ENCODE measurements at places on chromosomes 11 and 22.

DNA sequence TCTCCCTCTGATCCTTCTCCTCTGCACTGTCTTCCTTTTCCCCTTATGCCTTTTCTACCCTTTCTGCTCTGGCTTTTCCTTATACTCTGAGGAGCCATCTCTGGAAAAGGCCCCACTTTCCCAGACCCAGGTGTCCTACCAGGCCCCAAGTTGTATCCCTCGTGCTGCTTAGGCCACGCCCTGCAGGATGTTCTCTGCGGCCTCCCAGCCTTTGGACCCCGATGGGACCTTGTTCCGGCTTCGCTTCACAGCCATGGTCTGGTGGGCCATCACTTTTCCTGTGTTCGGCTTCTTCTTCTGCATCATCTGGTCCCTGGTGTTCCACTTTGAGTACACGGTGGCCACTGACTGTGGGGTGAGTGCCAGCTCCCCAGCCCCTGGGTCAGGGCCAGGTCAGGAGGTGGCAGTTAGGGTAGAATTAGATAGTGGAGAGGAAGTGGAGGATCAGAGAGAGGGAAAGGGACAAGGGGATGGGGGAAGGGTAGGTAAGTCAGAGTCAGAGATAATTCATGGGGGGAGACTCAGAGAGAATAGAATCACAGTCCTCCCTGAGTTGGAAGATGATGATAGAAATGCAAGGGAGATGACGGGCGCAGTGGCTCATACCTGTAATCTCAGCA is 8.9 kb downstream of the PGAP2 start:
- DNase-seq = no peak

- DNase-seq = no peak
Observed at GRCh38 chr11:69148806-69149205, 6.9 kb upstream of the SMIM38 start.

GRCh38 chr11:45145379-45146071 is 914 bp upstream of the PRDM11 start:
- DNase-seq = peak; percentile 56

DNA sequence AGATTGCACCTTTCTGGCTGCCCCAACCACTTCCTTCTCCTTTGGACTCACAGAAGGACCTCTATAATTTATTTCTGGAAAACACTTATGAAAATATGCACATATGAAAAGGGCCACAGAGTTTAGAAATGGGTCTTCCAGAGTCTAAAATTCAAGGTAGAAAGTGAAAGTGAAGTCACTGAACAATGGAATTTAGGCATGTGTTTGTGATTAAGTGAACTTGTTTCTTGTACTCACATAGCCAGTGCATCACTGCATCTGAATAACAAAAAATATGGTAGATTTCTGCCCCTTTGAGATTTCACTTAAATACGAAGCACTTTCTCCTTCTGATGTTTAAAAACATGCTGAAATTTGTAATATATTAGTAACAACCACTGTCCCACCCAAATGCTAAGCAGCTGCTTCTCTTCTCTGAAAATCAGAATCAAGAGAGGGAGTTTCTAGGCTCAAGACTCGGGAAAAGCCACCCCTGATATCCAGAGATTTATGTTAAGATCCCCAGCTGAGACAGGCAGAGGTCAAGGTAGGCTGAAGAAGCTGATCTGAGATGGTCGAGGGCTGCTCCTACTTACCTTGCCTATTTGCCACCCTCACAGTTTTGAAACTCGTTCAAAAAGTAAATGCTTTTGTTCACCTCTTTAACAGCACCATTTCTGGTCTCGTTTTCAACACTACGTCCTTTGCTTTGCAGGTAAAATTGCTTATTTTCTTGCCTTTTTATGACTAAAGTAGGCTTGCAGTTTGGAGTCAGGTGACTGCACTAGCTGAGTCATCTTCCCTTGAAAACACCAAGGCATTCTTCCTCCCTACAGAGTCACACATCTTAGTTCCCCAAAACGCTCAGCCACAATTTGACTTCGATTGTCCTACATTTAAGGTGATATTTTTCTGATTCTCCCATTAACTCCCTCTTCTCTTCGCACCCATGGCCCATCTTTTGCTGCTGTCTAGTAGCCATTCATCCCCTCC is at the start of gene XKR3:
TSS of gene XKR3 (minus strand) at position 696 of the 972 bp plus-strand sequence. CDS start 17,338 bp downstream, outside the sequence.
- no peak for DNase-seq

DNA sequence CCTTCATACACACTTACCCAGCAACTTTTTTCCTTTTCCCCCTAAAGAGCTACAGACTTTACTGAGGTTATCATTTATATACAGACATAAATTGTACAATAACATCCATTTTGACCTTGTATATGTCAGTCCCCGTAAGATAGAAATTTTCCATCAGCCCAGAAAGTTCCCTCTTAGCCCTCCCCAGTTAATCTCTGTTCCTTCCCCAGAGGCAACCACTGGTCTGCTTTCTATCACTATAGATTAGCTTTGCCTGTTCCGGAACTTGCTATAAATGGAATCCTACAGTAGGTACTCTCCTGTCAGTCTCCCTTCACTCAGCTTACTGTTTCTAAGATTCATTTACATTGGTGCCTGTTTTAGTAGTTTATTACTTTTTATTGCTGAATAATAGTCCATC is 54.9 kb downstream of the TSPAN18 start:
- DNase-seq = no peak

GRCh38 chr11:126466236-126467045 is 111.0 kb downstream of the ST3GAL4 start:
- DNase-seq = no peak

DNA sequence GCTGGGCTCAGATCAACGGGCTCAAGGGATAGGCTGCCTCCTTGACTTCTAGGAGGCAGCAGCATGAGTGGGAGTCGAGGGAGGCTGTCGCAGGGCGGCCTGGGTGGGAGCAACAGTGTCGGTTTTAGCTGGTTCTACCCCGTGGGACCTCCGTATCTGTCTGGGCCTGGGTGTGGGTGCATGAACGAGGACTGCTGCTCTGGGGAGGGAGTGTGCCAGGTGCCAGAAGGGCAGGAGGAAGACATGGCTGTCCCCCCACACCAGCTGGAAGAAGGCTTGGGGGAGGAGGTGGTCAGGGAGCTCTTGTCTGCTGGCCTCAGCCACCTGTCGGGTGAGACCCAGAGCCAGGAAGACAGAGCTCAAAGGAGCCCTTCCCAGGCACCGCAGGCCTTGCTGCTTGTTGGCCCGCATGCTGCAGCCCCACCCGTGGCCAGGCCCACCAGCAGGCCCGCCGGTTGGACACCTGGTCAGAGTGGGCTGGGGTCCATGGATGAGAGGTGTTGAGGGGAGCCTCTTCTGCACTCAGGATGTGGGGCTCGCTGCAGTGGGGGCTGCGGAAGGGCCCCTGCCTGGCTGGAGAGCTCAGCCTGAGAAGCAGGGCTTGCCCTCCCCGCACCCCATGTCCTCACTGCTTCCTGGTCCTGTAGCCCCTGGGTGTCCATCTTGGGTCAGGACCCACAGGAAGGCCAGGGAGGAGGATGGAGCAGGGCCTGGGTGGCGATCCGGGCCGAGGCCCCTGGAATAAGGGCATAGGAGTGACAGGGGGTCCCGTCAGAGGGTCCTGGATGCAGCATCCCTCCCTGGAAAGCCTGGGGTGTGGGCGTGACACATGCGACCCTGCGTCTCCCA is 3.4 kb downstream of the CEND1 start:
- no peak for DNase-seq
